Bronchial epithelial cell (primary cell): ENCODE measurements at places on chromosomes 4 and X. TPM values are rescaled to one million over a fixed set of nuclear protein-coding genes. Genes with fewer than 3 reads are reported as not detected.

The GLOD5 gene
- total RNA-seq = not detected in 2 replicates

The TLR2 gene
- 1.3 and 2.6 TPM in 2 replicates for total RNA-seq

The EGF gene
- 0.51 and 1.1 TPM in 2 replicates for total RNA-seq

The COL25A1 gene
- under 0.01 TPM in 2 replicates for total RNA-seq

The HHIP gene
- total RNA-seq = not detected in 2 replicates

The PAK3 gene
- total RNA-seq = under 0.01 TPM in 1 of 2 replicates, not detected in the other

The BMX gene
- total RNA-seq = not detected in 2 replicates
